ENCODE measurements at places on chromosomes 11 and 22.
A peak's percentile ranks its signal among the peaks of the same experiment; 100 is the strongest.

DNA sequence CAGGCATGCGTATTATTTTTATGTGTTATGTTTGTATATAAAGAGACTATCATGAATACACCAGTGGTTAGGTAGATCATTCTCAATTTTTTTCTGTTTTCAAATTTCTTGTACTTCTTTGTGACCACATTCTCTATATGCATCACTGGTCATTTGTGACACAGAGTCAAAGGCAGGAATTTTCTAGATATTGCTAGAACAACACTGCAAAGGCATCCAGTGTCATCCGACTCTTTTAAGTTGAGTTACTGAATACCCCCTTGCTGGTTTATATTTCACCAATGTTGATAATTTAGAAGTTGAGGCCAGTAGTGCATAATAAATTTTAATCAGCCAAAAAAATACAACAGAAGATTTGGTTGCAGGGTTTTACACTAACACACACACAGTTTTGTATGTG, 351.8 kb downstream of the CASP12 start:
- no peak for DNase-seq

DNA sequence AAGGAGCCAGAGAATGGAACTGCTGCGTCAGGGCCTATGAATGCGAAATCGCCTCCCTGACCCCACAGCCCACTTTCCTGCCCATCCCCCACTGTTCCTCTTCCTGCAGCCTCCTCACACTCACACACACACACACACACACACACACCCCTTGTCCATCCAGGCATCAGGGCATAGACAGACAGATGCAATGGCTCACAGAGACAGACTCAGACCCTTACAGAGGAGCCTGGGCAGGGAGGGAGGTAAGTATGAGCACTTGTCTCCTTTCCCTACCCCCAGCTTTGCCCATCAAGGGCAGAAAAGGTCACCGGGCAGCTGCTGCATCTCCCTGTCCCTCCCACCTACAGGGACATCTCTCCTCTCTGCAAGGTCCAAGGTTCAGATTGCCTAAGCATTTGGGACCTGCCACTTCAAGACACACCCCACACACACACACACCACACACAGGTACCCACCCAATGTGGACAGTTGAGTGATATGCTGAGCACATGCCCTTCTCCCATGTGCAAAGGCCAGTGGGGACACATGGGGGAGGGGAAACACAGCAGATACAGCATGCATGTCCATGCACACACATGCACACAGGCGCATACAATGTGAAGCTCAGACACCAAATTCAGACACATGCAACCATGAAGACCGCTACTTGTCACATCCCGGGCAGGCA, 2.0 kb upstream of the NRXN2 start:
- DNase-seq = no peak

DNA sequence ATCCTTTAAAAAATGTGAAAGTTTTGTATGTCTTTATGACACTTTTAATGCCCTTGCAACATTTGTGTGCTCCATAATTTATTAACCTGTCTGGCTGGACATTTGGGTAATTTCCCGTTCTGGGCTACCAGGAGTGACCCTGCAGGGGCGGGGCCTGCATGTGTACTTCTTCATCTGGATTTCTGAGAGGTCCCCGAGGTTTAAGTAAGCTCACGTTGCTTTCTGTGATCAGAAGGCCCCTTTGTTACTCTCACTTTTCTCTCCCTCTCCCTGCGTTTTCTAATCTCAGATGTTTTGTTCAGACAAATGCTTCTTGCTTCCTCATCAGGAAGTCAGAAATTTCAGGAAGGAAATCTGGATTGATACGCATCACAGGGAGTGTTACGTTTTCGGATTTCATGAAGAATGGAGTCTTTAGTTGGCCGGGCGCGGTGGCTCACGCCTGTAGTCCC, 78.9 kb upstream of the CRYBB3 start:
- DNase-seq = no peak

GRCh38 chr22:45318558-45319323, 9.0 kb downstream of the FAM118A start:
- DNase-seq = peak; percentile 46

DNA sequence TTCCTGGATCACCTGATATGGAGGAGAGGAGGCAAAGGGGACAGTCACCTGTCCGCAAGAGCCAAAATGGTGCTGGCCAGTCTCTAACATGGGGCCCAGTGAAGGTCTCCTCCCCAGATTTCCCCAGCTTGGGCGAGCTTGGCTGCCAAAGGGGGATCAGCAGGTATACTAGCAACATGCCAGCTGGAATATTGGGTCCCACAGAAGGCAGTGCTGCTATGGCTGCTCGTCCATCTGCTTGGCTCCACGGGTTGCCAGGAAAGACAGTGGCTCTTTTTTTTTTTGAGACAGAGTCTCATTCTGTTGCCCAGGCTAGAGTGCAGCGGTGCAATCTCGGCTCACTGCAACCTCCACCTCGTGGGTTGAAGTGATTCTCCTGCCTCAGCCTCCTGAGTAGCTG, 12.7 kb upstream of the KAT5 start:
- DNase-seq = no peak

GRCh38 chr11:80297858-80298632, 857.2 kb upstream of the TENM4 start:
- no peak for DNase-seq

- no peak for DNase-seq
Observed at GRCh38 chr11:2131371-2132236, 7.6 kb downstream of the IGF2 start.

GRCh38 chr11:133814588-133815100, 30.7 kb downstream of the SPATA19 start:
- no peak for DNase-seq

DNA sequence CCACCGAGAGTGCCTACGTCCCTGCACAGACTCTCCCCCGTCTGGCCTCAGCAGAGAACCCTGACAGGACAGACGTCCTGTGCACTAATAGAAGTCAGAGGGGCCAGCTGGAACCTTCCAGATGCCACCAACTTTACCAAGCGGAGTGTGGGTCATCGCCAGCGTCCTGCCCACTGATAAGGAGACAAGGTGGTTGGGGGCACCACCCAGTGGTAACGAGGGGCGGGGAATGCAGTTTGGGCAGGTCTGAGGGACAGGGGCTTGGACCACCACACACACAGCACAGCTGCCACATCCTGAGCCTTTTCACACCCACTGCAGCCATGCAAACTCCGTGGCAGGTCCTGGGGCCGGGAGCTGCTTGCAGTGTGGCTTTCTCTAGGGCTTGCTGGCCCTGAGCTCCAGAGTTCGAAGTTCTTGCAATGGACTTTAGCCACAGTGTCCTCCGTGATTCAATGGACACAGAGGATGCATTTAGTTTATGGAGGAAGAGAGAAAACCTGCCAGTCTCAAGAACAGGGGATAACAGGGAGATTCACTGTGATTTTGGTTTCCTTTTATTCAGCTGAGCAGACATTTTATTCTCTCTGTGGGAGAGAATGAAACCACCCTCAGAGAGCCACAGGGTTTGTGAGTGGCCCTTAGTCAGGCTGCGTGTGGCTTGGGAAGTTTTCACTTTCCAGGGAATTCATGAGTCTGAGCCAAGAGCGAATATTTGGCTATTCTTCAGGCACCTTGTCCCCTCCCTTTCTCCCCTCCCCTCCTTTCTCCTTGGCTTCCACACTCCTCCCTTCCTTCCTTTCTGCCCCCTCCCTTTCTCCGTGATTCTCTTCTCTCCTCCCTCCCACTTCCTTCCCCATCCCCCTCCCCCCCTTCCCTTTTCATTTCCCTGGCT, 13.1 kb downstream of the MRGPRG start:
- no peak for DNase-seq

DNA sequence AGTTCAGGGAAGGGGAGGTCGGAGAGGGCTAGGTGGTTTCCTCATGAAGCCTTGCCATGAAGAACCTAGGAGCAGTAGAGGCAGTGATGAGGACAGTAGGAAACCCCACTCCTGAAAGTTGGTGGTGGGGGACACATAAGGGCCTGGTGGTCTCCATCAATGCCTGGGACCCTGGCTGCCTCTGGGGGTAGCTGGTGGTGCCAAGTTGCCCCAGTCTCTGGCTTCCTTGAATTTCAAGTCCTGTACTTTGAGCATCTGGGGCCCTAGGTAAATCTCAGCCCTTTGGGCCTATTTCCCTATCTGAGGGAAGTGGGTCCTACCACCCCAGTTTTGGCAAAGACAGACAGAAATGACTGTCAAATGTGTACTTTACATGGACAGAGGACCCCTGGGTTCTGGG, 28.1 kb downstream of the AMPD3 start:
- DNase-seq = no peak

DNA sequence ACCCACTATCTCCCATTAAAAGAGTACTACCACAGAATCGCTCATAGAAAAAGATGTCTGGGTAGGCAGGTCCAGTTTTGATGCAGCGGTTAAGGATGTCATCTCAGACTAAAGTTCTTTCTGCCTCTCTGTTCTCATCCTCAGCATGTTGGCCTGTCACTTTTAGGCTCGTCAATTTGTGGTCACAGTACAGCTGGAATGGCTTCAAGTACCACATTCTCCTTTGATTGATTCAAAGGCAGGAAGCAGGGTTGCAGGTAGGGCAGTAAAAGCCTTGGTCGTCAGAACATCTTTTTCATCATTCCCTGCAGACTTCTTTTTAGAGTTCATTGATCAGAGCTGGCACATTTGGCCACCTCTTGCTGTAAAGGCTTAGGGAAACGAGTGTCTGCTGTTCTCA, 28.7 kb downstream of the SDHD start:
- DNase-seq = no peak

- no peak for DNase-seq
Observed at GRCh38 chr11:83639995-83640758, 354.0 kb upstream of the CCDC90B start.

DNA sequence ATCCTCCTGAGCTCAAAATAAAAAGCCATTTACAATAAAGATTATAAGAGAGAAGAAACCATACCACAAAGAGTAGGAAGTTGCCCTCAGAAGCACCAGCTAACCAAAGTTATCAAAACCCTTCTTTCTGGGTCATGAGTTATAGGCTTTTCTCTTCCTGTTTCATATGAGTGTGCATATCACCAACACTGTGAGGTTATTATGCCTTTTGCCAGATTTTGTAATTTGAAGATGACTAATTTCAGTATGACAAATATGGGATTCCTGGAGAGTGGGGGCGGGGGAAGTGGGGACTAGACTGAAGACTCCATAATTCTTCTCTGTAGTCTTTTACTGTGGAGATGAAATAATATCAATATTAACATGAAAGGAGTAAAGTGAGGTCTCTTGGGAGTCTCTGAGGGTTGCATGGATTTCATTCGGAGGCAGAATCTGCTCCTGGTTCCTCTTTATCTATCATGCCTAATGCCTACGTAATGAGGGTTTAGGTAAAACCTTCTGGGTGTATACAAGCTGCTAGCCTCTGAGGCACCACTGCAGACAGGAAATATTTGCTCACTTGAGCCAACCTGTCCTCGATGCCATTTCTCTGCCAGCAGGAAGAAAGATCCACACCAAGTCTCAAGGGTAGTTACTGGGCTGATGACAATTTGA, 2.1 kb downstream of the LPXN start:
- DNase-seq = no peak

DNA sequence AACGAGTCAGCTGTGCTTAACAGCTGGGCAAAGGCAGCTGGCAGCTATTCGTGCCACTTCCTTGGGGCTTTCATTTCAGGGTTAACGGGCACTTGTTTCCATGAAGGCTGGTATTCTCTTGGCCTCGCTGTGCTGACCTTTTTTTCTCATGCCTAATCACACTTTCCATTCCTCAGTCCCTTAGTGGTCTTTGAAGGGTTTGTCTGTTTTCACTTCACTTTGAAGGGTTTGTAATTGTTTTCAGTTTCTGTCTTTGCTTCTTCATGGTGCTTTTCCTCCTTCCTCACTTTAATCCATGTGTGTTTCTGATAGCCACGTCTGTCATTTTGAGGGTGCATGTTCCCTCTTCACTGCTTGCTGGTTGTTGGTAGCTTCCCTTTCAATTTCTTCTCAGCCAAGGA, 24.6 kb downstream of the PPIL2 start:
- DNase-seq = peak; percentile 30

DNA sequence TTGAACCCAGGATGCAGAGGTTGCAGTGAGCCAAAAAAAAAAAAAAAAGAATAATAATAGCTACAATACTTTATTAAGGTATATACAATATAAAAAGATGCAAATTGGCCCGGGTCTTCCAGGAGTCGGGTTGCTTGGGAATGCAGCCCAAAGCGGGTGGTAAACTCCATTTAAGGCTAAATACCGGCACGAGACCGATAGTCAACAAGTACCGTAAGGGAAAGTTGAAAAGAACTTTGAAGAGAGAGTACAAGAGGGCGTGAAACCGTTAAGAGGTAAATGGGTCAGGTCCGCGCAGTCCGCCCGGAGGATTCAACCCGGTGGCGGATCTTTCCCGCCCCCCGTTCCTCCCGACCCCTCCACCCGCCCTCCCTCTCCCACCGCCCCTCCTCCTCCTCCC, 143.3 kb downstream of the DLG2 start:
- DNase-seq = no peak

- no peak for DNase-seq
Observed at GRCh38 chr11:94417386-94417987, 16.3 kb upstream of the GPR83 start.

GRCh38 chr11:36469063-36469462, 41.0 kb downstream of the TRAF6 start:
- DNase-seq = no peak

DNA sequence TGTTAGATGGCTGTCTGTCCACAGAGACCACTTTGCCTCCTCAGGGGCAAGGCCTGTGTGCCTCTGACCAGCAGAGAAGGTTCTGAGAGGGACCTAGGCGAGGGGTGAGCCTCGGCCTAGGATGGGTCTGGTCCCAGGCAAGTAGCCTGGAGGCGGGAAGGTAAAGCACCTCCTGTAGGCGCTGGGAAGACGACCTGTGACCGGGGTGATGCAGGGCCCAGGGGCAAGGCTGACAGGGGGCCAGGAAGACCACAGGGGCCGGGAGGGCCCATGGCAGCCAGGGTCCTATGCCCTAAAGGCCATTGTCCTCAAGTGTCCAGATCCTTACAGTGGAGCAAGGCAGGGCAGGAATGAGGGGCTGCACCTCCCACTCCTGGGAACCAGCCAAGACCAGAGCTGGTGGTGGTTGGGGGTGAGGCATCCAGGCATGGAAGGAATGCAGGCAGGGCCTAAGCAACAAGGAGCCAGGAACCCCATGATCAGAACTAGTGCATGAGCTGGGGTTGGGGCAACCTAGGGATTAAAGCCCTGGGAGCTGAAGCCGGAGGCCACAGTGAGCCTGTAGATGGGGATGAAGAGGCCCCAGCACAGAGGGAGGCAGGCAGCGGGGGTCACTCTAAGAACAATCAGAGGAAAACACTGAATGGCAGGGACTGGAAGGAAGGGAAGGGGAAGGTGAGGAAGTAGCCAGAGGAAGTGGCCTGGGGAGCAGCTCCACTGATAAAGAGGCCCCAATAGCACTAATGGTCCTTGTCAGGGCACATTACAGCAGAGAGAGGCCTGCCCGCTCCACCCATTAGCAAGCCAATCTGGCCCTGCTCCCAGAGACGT, 32.9 kb upstream of the KLHL35 start:
- no peak for DNase-seq

DNA sequence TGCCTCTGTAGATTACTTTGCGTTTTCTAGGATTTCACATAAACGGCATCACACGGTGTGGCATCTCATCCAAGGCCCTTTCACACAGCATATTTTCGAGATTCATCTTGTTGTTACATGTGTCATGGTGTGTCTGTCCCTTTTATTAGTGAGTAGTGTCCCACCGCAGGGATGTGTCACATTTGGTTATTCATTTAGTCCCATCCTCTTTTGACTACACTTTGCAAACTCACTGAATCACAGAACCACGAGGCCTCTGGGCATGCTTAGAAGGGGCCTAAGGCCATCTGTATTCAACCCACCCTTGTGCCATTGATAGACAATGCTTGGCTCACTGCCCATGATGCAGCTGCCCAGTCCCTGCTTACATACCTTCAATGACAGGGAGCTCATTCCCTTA, 4.2 kb upstream of the RAC2 start:
- DNase-seq = no peak

- no peak for DNase-seq
Observed at GRCh38 chr22:22810018-22810427, 77.6 kb upstream of the IGLL5 start.
